ENCODE measurements at places on chromosomes 7 and 10.

GRCh38 chr7:50959991-50960390 lies 177.3 kb upstream of the GRB10 start:
- DNase-seq: no peak

GRCh38 chr10:70981171-70981836 lies 92.9 kb upstream of the PCBD1 start:
- DNase-seq: no peak

GRCh38 chr7:151349507-151349853 lies 7.9 kb downstream of the NUB1 start:
- DNase-seq: no peak

GRCh38 chr10:79238606-79239005 lies 108.7 kb upstream of the PPIF start:
- DNase-seq: no peak
